Bronchial smooth muscle cell (primary cell): ENCODE measurements at places on chromosomes 1 and 21. TPM values are rescaled to one million over a fixed set of nuclear protein-coding genes. Genes with fewer than 3 reads are reported as not detected.

Gene ORC1
- 0.17 and 0.95 TPM in 2 replicates for total RNA-seq

Gene HSPB7
- 0.47 and 2.9 TPM in 2 replicates for total RNA-seq

Gene EFNA1
- total RNA-seq, result 0.86 and 1.3 TPM in 2 replicates

Gene TMOD4
- total RNA-seq, result not detected in 2 replicates

Gene MYOG
- 0.09 TPM in 1 of 2 replicates, not detected in the other for total RNA-seq
